IMR-90 (cell line): ENCODE measurements at places on chromosomes 1 and 21. TPM values are rescaled to one million over a fixed set of nuclear protein-coding genes. Genes with fewer than 3 reads are reported as not detected.

GRCh38 chr1:208280681-208281450 lies 36.7 kb upstream of the PLXNA2 start:
- no peak for DNase-seq

- peak; percentile 35 for DNase-seq
Measured at GRCh38 chr1:48061162-48062136, 64.3 kb upstream of the TRABD2B start.

- DNase-seq: no peak
Measured at GRCh38 chr21:34073749-34074282, 438 bp downstream of the MRPS6 start.

DNA sequence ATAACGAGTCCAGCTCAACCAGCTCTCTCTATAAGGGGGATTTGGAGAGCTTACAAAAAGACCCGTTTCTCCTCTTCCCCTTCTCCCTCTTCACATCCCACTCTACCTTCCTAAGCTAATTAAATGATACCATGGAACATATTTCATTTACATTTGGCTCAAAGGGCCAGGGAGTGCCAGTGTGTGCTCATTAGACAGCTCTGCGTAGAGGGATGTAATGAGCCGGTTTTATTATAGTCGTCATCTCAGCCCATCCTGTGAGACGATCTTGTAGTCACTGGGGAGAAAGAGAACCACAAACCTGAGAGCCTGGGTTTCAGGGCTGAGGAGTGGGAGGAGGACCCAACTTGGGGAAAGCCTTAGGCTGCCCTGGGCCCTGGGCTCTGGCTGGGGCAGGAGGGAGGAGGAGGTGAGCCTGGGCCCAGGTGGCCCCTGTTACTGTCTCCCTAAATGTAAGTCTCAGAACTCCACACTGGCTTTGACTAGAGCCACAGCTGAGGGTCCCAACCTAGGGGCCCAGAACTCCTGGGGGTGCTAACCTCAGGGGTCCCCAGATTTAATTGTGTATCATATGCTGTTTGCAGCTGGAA lies 354.6 kb downstream of the MATN1 start:
- no peak for DNase-seq

GRCh38 chr1:87007323-87007722 lies 92.9 kb downstream of the HS2ST1 start:
- no peak for DNase-seq

- DNase-seq: no peak
Measured at GRCh38 chr1:77794550-77794949, 15.1 kb downstream of the MIGA1 start.

The LAMB3 gene
- 1.6 and 2.1 TPM in 2 replicates for polyA plus RNA-seq

The UMODL1 gene
- polyA plus RNA-seq: 0.02 TPM in 1 of 2 replicates, not detected in the other

The IL20 gene
- not detected in 2 replicates for polyA plus RNA-seq

The NEK2 gene
- polyA plus RNA-seq: 8.8 and 9.9 TPM in 2 replicates

The BRINP3 gene
- 0.09 and 0.15 TPM in 2 replicates for polyA plus RNA-seq

The AXDND1 gene
- polyA plus RNA-seq: not detected in 2 replicates

The DHX9 gene
- polyA plus RNA-seq: 108 and 119 TPM in 2 replicates
